ENCODE measurements at places on chromosomes 3 and 15.

DNA sequence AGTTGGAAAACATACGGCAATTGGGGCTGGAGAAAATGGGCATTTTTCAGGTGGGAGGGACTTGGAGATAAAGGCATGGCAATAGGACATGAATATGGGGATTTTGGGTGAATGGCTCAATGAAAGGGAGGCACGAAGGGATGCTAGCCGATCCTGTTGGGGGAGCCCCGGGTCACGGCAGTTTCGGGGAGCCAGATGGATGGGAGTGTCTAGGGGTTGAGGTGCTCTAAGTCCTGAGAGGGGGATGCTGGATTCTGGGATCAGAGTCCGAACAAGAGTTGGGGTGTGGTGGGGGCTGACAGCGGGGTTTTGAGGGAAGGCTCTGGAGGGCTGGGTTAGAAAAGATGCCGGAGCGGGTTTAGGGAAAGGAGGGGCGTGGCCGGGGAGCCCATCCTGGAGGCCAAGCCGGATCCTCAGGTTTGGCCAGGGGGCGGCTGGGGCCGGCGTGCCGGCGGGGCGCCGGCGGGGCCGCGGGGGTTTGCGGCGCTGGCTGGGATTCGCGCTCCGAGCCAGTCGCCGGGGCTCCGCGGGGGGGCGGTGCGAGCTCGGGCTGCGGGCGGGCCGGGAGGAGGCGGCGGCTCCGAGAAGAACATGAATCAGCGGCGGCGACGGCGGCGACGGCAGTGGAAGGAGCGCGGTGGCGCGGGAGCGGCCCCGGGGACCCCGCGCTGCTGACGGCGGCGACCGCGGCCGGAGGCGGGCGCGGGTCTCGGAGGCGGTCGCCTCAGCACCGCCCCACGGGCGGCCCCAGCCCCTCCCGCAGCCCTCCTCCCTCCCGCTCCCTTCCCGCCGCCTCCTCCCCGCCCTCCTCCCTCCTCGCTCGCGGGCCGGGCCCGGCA, at the start of gene TYRO3:
Gene TYRO3, plus strand, starts transcription at position 813 of the 839 bp plus-strand sequence. CDS start 46 bp downstream, outside the sequence.
- DNase-seq: no peak

DNA sequence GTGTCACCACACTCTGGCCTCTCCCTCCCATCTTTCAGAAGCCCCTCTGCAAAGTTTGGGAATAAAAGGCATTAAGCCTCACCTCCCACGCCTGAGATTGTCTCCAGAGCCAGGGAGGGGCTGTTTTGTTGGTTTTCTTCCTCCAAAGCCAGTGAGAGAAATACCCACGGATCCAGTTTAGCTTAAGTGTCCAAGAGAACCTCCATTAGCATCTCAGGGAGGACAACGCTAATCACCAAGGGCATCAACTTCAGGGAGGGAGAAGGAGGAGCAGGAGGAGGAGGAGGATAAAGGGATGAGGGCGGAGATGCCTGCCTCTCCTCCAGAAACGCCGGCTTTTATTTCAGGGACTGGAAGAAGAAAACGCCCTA, 101.6 kb downstream of the SRGAP3 start:
- DNase-seq: no peak

DNA sequence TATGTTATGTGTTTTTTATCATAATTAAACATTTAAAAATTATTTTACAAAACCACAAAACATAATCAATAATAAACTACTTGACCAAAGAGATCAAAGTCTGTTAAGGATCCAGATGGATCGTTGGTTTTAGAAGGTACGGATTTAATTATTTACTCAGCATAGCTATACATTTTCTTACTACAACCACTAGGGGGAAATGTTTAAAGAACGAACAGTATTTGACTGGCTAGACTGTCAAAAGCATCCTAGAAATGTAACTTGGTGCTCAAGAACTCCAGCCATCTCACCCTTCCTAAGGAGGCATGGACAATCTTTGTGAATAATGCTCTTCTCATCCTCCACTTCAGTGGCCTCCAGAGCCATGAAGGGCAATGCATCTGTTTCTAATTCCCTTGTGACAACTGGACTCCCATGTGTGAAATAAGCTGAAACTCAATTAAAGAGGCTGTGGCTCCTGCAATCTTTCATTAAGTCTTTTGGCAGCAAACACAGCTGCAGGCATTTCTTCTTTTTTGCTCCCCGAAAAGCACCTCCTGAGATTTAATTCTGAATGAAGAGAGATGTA, 94.7 kb upstream of the TUSC7 start:
- no peak for DNase-seq

DNA sequence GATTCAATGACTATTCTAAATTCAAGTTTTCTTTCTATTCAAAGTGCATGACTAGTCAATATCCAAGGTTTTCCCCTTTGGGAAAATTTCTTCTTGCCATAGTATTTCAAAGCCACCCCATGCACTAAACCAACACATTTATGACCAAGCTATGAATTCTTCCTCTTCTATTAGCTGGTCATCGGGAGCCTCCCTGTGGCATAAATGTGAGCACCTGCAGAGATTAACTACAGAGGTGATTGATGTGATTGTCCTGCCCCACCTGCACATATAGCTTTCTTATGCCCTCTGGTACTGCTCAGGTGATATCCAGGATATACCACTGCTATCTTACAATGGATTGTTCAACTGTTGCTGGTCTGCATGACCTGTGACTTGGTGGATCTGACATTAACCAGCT, 694.9 kb downstream of the ZBBX start:
- no peak for DNase-seq

DNA sequence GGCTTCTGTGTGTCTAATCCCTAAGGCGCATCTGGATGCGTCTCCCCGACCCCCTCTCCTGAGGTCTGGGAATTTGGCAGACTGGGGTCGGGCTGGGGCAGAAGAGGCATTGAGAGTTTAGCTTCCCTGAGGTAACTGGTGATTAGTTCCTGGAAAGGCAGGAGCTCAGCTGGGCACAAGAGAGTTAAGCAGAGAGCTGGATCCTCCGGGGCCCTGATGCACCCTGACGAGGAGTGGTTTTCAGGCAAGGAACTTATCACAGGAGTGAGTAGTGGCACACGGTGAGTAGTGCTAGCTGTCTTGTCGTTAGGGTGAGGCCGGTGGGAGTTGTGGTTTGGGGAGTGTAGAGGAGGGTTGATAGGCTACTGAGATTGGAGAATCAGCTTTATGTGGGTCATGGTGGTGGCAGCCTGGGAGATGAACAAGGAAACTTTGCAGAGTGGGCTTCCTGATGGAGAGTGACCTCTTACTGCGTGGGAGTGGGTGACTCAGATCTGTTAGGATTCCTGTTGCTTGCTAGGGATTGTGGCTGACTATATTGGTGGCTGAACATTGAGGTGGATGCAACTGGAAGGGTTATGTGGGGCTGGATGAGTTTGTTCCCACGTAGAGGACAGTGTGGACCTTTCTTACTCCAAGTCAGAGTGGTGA, 897 bp downstream of the RAD54L2 start:
- DNase-seq: no peak

DNA sequence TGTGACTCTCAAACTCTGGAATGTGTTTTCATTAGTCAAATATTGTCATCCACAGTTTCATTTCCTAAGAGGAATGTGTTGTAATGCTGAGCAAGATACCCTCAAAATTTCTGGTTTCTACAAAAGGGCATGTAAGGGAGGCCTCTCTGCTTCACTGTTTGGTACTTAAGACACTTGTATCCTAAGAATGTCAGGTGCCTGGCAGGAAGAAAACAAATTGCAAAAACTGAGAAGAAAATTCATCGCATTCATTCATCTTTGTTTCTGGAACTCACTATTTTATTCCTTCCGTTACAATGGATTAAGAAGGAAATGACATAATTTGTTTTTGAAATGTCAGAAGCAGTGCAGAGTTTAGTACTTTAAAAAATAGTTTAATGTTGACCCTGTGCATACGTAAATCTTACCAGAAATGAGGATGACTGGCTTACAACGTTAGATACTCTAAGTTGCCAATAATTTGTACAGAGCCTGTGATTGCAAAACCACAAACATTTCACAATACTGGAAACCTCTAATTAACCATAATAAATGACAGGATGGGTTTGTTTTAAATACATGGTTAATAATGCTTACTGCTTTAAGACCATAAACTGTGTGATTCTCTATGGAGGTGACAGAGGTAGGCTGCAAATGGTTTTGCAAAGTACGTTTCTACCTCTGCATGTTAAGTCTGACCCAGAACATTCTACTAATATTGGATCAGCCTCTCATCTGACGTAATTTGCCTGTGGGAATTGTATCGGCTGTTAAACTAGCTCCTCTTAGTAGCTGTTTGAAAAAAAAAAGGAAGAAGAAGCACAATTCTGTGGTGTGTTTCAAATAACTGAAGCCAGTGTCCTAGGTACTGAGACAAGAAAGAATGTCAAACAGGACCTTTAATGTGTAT, 477.8 kb downstream of the RBMS3 start:
- DNase-seq: no peak

DNA sequence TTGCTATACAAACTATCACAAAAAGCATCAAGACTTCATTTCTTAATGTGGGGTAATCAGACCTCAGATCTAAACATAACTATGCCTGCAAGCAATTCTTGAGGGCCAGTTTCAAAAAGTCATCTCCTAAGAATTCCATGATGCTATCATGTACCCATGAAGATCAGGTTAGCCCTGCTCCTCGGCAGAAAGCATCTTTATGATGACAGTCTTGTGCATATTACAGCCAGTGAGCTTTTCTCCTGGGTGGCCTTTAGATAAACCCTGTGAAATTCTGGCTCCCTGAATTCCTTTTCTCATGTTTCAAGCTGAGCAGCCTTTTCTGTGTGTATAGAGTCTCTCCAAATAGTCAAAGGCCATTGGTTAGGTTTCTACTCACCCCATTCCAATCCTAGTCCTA, 201.9 kb upstream of the MCTP2 start:
- no peak for DNase-seq

DNA sequence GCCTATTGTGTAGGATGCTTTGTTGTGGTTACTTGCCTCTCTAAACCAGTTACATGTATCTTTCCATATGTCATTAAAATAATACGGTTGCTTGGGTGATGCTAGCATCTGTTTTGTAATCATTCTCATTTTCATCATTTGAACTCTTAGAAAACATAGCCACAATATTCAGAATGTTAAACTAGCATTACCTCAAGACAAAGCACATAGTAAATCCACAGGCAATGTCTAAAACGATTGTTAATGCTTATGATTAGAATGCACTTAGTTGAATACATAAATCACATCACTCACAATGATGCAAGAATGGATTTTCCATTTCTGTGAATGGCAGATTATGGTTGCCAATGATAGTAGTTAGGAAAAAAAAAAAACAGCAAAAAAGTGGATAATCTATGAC, 110.0 kb upstream of the NAALADL2 start:
- DNase-seq: no peak

- no peak for DNase-seq
Observed at GRCh38 chr3:4503050-4503449, 9.9 kb downstream of the ITPR1 start.

- DNase-seq: peak; percentile 27
Observed at GRCh38 chr15:68213991-68214837, 9.1 kb upstream of the CALML4 start.

DNA sequence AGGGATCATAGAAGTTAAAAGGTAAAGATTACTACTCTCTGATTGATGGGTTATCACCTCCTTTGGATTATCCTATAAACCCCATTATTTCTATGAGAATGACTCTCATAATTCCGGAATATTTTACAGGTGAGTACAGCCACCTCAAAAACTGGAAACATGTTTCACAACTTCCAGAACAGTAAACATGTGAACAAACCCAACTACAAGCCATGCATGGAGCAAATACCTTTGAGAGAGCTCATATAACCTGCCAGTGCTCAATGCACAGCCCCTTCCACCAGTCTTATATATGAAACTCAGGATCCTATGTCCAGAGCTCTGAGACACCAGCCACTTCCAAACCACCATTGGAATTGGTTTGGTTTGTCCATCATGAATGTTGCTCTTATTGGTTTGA, 208.0 kb downstream of the MECOM start:
- no peak for DNase-seq

GRCh38 chr15:76056931-76057330, 2.9 kb upstream of the TMEM266 start:
- no peak for DNase-seq

GRCh38 chr3:85821130-85821756, 862.5 kb downstream of the CADM2 start:
- DNase-seq: no peak

DNA sequence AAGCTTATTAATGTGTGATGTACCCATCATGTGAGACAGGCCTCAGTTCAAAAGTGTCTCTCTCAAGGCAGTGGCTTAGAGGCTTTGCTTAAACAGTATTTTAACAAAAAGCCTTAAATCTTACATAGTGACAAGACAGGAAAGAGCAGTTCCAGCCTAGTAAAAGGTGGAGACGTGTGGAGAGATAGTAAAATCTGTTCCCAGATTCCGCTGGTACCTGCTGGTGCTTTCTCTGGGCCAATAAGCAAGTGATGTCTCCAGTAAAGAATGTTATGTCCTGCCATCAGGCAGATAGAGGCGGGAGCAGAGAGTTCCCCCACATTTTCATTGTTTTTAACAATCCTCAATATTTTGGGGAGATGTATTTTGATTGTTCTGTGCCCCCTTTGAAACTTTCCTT, 135.0 kb downstream of the VPS8 start:
- no peak for DNase-seq

DNA sequence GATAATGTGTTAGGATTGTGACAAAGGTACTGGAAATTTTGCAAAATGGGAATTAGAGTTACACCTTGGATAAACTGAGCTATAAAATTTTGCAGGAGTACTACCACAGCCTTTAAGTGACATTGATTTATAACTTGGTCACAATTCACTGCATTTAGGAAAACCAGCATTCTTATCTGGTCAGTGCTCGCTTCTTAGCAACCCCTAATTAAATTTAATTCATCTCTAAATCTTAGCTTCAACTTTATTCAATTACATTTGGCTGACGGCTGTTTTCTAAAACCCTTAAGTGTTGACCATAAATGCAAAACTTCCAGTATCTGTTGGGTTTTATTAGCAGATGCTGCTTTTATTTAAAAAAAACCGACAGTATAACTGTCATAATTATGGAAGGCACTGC, 31.3 kb downstream of the TFRC start:
- no peak for DNase-seq

GRCh38 chr15:87322265-87322664, 934.3 kb downstream of the NTRK3 start:
- no peak for DNase-seq

DNA sequence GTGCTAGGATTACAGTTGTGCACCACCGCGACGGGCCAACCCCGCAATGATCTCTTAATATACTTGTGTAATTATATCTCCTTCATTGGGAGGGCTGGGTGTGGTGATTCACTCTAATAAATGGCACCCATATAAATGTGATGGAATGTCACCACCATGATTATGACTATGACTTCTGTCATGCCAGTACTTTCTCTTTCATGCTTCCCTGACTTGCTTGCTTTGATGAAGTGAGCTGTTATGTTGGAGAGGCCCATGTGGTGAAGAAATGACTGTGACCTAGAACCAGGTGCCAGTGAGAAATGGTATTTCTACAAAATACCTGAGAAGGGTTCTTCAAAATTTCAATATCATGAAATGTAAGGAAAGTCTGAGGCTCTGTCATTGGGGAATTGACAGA, 24.4 kb upstream of the TP63 start:
- no peak for DNase-seq

- peak; percentile 19 for DNase-seq
Observed at GRCh38 chr15:84608707-84609284, 8.0 kb downstream of the ZSCAN2 start.
